ENCODE measurements at places on chromosomes 16 and 17. TPM values are rescaled to one million over a fixed set of nuclear protein-coding genes. Genes with fewer than 3 reads are reported as not detected.
A peak's percentile ranks its signal among the peaks of the same experiment; 100 is the strongest.

- no peak for DNase-seq
These were observed 11.1 kb upstream of the ATP2C2 start for GRCh38 chr16:84357191-84357651.

GRCh38 chr17:82881900-82882714, 42.3 kb upstream of the ZNF750 start:
- DNase-seq: peak; percentile 85

- DNase-seq: no peak
These were observed 5.1 kb upstream of the KIFC3 start for GRCh38 chr16:57807252-57807967.

GRCh38 chr17:81579821-81580321, 27.7 kb upstream of the FAAP100 start:
- no peak for DNase-seq

GRCh38 chr16:5349670-5350517, 252.3 kb upstream of the EEF2KMT start:
- DNase-seq: no peak

GRCh38 chr17:35521150-35521549, 16.3 kb downstream of the SLFN12L start:
- no peak for DNase-seq

DNA sequence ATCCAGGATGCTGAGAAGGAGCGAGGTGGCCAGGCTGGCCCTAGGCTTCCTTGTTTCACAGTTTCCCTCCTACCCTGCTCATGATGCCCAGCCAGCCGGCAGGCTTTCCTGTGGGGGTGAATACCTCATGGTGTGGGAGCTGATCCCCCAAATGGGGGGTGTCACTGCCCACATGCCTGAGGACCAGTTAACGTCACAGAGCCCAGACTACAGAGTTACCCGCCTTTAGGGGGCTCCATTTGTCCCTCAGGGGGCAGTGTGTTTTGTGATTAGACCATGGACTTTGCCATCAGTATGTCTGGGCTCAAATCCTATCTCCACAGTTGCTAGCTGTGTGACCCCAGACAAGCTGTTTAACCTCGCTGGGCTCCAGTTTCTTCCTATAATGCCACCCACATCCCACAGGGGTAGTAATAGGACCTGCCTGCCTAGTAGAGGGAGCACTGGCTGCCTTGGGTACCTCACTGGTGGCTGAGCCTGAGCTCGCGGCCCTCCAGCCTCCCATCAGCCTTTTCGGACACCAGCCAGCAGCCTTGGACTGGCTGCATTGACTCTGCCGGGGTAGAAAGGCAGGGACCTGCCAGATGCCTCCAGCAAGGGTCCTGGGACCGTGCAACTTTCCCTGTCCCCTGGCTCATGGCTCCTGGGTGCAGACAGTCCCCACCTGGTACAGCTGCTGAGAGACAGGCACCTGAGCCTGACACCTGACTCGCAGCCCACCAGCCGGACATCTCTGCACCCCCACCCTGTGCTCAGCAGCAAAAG, 87.5 kb upstream of the GSE1 start:
- no peak for DNase-seq

DNA sequence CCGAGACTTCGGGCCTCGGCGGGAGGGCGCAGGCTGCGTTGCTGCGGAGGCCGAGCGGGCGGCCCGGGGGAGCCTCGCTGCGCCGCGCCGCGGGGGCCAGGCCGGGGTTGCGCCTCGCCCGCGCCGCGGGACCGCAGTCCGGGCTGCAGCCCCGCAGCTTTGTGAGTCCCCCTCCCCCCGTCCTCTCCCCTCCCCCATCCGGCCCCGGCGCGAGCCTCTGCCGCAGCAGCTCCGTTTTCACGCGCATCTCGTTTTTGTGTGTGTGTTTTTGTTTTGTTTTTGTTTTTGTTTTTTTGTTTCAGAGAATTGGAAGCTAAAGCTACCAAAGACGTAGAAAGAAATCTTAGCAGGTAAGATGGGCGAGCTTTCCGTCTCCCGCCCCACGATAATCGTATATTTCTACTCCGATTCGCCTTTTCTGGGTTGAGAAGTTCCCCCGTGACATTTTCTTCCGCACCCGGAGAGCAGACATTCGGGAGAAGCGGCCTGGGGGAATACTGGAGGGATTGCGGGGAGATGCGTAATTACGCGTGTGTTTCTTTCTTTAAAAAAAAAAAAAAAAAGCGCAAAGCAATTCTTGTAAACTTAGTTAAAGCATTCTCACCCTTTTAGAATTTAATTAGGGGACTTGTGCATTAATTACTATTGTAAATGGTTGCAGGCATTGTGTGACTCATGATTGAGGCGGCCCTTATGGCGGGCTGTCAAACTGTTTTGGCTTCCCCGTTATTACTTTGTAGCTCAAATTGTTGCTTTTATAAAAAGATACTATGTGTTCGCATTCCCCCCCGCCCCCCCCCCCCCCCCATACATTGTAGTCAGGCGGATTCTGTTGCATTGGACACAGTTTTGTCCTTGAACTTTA, 732 bp downstream of the TNRC6A start:
- peak; percentile 66 for DNase-seq

- DNase-seq: peak; percentile 68
These were observed 6.1 kb downstream of the DOK4 start for GRCh38 chr16:57479976-57480753.

GRCh38 chr17:29591737-29592608, 959 bp upstream of the ANKRD13B start:
- DNase-seq: peak; percentile 94

GRCh38 chr16:4087990-4088577, 28.2 kb downstream of the ADCY9 start:
- DNase-seq: no peak

DNA sequence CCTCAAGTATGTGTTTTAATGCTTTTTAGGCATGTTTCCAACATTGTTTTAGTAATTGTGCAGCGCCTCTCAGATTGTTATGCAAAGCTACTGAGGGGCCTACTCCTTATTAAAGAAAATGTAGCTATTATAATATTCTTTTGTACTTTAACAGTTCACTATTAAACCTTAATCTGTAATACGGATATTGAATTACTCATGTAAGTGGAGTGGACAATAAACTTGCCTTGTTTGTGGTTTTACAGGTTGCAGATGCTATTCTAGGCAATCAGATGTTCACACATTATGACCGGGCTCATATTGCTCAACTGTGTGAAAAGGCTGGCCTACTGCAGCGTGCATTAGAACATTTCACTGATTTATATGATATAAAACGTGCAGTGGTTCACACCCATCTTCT, 41.0 kb downstream of the PTRH2 start:
- DNase-seq: no peak

DNA sequence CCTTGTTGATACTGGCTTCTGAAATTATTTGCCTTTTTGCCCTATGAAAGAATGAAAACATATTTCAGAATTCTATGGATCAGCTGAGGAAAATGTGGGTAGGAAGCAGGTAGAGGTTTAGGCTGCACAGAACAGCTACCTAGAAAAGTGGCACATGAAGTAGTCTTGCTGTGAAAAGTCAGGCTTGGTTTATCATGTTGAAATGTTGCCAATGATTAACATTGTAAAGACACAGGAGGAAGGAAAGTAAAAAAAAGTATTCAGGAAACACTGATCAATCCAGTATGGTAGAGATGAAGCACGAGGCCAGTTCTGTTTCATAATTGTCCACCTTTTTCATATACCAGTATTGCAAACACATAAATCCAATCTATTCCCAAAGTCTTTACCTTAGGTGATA, 29.9 kb downstream of the ABCA6 start:
- no peak for DNase-seq

DNA sequence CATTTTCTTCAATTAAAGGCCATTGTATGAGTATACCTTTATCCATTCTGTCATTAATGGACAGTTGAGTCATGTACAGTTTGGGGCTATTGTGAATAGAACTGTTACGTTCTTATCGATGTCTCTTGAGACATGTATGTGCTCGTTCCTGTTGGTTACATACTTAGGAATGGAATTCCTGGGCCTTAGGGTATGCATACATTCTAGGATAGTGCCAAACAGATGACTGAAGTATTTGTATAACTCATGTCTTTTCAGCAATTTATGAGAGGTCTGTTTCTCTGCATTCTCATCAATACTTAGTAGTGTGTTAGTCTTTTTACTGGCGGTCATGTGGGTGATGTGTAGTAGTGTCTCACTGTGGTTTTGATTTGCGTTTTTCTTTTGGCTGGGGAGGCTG, 81.2 kb downstream of the USP22 start:
- no peak for DNase-seq

- DNase-seq: no peak
These were observed 13.2 kb upstream of the CDIPT start for GRCh38 chr16:29876217-29876593.

DNA sequence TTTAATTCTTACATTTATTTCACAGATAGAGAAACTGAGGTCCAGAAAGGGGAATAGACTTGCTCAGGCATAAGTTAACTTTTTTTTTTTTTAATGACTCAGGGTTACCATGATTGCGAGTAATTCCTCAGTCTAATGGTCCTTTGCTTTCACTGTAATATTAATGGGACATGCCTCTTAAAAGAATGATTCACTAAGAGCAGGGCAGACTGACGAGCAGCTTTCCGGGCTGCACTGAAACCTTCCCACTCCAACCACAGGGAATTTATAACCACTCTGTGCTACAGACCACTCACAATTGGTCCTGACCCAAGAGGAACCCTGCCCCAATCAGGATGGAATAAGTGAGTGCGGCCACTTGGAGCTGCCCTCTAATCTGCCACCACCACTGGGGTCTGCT, 5.7 kb downstream of the HOXB2 start:
- DNase-seq: peak; percentile 42

The INCA1 gene
- 1.6 TPM for total RNA-seq

The FOXL1 gene
- 7.5 TPM for total RNA-seq

The KRTAP9-2 gene
- total RNA-seq: not detected

The ST6GALNAC1 gene
- total RNA-seq: 1.8 TPM

The GLIS2 gene
- total RNA-seq: 39.4 TPM

The COG7 gene
- total RNA-seq: 29.4 TPM

The TMIGD1 gene
- total RNA-seq: not detected

The OR4D1 gene
- not detected for total RNA-seq

The KLHL10 gene
- total RNA-seq: not detected

The NLRC3 gene
- 1.6 TPM for total RNA-seq

Measured in sciatic nerve (tissue), 2 donors.